Activated naive CD4-positive, alpha-beta T cell treated with anti-CD3 and anti-CD28 coated beads, Interleukin-2, amount 10 ng/mL, durations not matched to agents 5 hours and 36 hours (primary cell): ENCODE measurements at places on chromosomes 7 and 10. TPM values are rescaled to one million over a fixed set of nuclear protein-coding genes. Genes with fewer than 3 reads are reported as not detected.

NRG3 gene
- total RNA-seq = not detected

HTR7 gene
- not detected for total RNA-seq

CPEB3 gene
- 2.6 TPM for total RNA-seq

PRTFDC1 gene
- total RNA-seq = 0.81 TPM

RET gene
- total RNA-seq = 0.35 TPM

DRGX gene
- not detected for total RNA-seq

CARD11 gene
- 134 TPM for total RNA-seq

DYNC1I1 gene
- not detected for total RNA-seq

EVX1 gene
- not detected for total RNA-seq

CDNF gene
- 0.65 TPM for total RNA-seq

DBF4 gene
- total RNA-seq = 50.3 TPM

FEZF1 gene
- not detected for total RNA-seq

ZNF239 gene
- 0.79 TPM for total RNA-seq

NUTM2E gene
- 0.12 TPM for total RNA-seq

SPDYE8 gene
- total RNA-seq = not detected

RELN gene
- not detected for total RNA-seq

NODAL gene
- total RNA-seq = 0.15 TPM

ANKRD61 gene
- total RNA-seq = not detected

FZD1 gene
- total RNA-seq = 0.72 TPM

PNLIPRP1 gene
- total RNA-seq = not detected

FAM24A gene
- total RNA-seq = not detected

PPP1R9A gene
- total RNA-seq = not detected

DHTKD1 gene
- total RNA-seq = 16.8 TPM

BTBD16 gene
- not detected for total RNA-seq

OR6V1 gene
- total RNA-seq = not detected

CCDC172 gene
- not detected for total RNA-seq

CFAP70 gene
- 0.71 TPM for total RNA-seq

ZDHHC4 gene
- 33.6 TPM for total RNA-seq

AKR1C4 gene
- not detected for total RNA-seq

MYH16 gene
- total RNA-seq = not detected

SLC16A9 gene
- total RNA-seq = 0.10 TPM

HOXA6 gene
- not detected for total RNA-seq

PAX4 gene
- total RNA-seq = not detected

SFMBT2 gene
- 32.1 TPM for total RNA-seq

SFRP5 gene
- total RNA-seq = not detected

CTTNBP2 gene
- total RNA-seq = not detected

FZD8 gene
- total RNA-seq = 0.48 TPM

ASIC3 gene
- total RNA-seq = 3.7 TPM

CELF2 gene
- total RNA-seq = 175 TPM

CALN1 gene
- not detected for total RNA-seq

PFKFB3 gene
- 81.9 TPM for total RNA-seq

HKDC1 gene
- 9.6 TPM for total RNA-seq

ITGB8 gene
- not detected for total RNA-seq

CPA4 gene
- total RNA-seq = not detected
